ENCODE measurements at places on chromosomes 12 and 14.

- no peak for DNase-seq
These were observed 92.7 kb downstream of the NCOR2 start for GRCh38 chr12:124474709-124475108.

GRCh38 chr14:75182821-75183220, 6.4 kb upstream of the TMED10 start:
- no peak for DNase-seq

GRCh38 chr14:101991352-101991751, 27.0 kb downstream of the DYNC1H1 start:
- DNase-seq, result no peak

- peak; percentile 75 for DNase-seq
These were observed at the start of gene PPM1H for GRCh38 chr12:62934799-62935674. Gene PPM1H (minus strand): TSS chr12:62935150. CDS start chr12:62934736, 414 bp downstream.

DNA sequence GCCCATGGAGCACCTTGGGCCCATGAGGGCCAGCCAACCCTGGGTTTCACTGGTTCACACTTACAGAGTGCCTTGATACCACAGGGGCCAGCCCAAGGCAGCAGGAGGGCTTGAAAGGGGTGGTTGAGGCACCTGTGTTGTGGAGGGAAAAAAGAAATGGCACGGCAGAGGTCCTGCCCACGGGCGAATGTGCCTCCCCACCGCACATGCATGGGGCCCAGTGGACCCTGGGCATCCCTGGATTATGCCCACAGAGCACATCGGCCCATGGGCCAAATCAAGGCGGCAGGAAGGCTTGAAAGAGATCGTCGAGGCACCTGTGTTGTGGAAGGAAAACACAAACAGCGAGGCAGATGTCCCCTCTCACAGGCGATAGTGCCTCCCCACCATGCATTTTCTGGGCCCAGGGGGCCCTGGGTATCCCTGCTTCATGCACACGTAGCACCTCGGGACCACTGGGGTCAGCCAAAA, 378.1 kb downstream of the ALG10 start:
- no peak for DNase-seq

- DNase-seq, result no peak
These were observed 41.5 kb upstream of the CCDC60 start for GRCh38 chr12:119292893-119293630.

GRCh38 chr14:73785834-73786635, 65.6 kb upstream of the PTGR2 start:
- DNase-seq, result peak; percentile 89

DNA sequence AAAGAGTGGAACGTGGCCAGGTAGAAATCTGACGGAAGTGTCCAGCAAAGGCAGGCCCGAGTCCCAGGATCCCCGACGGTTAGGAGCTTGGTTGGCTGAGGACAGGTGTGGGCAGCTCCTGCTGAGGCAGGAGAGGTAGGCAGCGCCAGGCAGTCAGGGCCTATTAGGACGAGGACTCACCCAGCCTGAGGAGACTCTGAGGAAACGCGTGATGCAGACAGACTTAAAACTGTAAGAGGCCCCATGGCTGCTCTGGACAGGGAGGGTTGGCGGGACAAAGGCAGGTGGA, 255.7 kb upstream of the SFSWAP start:
- DNase-seq, result no peak

GRCh38 chr12:65896743-65897142, 72.5 kb downstream of the HMGA2 start:
- no peak for DNase-seq

GRCh38 chr14:86989285-86989684, 1003.7 kb downstream of the GALC start:
- no peak for DNase-seq

DNA sequence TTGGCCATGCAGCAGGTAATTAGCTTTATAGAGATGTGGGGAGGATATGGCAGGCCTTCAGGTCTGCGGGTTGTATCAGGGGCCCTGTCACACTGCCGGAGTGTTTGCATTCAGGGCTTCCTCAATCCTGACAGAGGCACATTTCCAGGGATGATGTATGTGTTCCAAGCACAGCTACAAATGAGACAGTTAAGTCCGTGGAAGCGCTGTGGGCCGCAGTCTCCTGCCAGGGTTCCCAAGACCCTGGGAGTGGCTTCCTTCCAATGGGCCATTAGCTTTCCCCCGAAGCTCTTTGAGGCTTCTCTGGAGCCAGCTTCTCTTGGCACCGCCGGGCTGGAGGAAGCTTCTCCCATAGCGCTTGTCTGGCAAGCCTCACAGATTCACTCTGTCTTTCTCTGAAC, 1524.7 kb upstream of the TMEM132C start:
- DNase-seq, result no peak

DNA sequence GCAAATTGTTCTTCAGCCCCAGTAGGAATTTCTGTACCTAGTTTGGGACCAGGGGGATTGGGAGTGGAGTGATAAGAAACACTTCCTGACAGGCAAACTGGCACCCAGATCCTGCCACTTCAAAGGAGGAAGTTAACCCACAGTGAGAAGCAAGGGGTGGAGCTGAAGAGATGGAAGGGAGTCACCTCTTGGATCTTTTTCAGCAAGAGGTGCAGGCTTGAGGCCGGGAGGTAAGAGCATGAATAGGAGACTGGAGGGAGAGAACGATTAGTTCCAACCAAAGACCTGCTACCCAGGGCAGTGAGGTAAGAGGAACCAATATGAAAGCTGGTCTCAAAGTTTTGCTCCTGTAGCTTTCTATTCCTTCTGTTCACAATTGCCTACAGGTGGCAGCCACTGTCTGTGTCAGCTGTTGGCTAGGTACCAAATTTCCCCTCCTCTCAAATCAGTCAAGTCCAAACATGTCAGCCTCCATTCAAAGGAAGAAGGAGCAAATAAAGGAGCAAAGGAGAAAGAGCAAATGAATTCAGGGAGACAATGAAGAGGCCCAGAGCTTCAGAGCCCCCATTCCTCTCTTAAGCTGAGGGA, 14.9 kb upstream of the TAC3 start:
- no peak for DNase-seq

GRCh38 chr14:99261912-99262787, 9.8 kb downstream of the BCL11B start:
- DNase-seq, result no peak

DNA sequence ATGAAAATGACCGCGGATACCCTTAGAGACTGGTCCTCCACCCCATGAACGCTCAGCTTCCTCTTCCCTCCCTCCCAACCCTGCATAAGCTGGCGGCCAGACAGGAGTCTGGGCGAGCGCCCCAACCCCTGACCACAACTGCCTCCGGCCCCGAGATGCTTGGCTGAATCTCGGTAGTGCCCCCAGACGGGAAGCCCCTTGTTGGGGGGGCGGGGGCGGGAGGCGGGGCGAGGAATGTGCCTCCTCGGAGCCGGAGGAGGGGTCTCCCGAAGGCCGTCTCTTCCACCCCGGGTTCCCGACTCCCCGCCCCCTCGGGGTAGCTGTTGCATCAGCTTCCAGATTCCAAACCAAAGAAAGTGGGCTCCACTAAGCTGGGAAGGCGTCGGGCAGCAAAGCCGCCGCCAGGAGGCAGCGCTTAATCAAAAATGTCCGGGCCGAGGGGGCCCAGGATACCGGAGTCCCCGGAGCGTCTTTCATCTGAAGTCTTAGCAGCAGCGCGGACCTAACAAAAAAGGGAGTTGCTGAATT, 7.1 kb upstream of the MRPL52 start:
- DNase-seq, result no peak

DNA sequence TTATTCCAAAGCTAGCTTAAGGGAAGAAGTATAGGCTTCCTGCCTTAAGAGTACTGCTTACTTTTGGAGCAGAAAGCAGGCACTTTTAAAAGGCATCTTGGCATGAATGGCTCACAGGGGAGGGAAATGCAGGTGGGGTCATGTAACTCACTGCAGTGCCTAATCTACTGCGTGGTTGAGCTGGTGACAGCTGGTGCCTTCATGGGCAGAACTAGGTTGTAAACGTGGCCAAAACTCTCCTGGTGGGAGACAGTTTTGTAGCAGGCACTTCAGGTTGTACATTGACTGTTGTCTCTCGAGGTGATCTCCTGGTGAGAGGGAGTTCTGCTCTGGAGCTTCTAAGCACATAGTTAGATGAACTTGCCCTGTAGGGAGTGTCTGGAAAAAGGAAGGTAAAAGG, 962.5 kb downstream of the DIO2 start:
- DNase-seq, result no peak

- no peak for DNase-seq
These were observed 636.6 kb downstream of the FLRT2 start for GRCh38 chr14:86166541-86166940.

DNA sequence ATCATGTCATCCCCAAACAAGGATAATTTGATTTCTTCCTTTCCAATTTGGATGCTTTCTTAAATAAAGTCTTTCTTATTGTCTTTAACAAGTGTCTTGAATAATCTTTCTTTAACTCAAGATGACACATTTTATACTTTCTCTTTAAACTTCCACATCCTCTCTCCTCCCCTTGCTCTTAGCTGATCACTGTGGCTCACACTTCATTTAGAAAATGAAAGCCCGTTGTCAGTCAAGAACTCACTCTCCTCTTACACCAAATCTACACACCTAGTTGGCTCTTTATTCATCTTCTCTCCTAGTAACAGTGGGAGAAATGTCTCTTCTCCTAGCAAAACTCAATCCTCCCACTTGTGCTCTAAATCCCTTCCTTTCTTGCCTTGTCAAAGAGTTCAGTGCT, 10.4 kb upstream of the RMST start:
- no peak for DNase-seq

Data from RKO (cell line).